ENCODE measurements at places on chromosomes 4 and X.

- no peak for DNase-seq
Observed at GRCh38 chrX:21412029-21412428, 37.8 kb downstream of the CNKSR2 start.

- DNase-seq, result no peak
Observed at GRCh38 chr4:40745285-40745984, 4.3 kb upstream of the NSUN7 start.

DNA sequence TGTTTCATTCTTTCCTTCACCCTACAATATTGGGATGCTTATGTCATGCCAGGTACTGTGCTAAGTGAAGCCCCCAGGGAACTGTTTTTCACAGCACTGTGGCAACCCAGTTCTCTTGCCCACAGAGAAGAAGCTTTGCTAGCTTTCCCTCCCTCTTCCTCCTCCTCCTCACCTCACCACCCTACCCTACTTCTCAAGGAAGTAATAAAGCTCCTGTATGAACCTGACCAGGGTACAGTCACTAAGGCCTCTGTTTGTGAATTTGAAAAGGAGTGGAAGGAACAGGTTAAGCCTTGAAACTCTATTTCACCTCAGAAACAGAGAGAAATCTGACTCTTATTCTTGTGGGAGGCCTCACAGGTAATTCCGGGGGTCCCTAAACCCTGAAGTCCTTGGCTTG, 219.4 kb upstream of the RADX start:
- DNase-seq, result no peak

DNA sequence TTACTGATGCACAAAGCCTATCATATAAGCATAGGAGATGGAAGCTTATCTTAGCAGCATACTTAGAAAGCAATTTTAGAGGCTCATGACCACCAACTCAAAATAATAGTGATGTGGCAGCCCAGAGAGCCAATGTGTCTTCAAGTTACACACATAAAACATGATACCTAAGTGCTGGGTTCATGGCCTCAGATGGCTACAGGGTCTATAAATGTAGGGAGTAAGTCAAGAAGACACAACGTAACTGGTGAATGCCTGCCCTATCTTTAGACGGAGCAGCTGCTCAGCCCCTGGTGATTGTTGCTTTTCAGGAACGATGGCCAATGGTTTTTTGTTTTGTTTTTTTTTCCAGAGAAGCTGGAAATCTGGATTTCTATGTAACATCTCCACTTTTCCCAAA, 42.8 kb downstream of the RNF150 start:
- DNase-seq, result no peak

GRCh38 chrX:80747832-80748231, 61.8 kb downstream of the BRWD3 start:
- DNase-seq, result no peak

GRCh38 chr4:1116838-1117237, 3.5 kb upstream of the RNF212 start:
- no peak for DNase-seq

DNA sequence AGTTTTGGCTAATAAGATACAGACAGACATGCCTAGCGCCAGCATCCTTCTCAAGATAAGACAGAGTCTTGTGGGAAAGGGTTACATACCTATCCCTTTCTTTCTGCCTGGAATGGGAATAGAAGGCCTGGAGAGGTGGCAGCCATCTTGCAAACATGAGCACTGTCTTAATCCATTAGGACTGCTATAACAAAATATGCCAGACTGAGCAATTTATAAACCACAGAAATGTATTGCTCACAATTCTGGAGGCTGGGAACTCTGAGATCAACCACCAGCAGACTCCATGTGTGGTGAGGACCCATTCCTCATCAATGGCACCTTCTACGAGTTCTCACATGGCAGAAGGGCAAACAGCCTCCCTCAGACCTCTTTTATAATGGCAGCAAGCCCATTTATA, 26.5 kb upstream of the NEIL3 start:
- no peak for DNase-seq

DNA sequence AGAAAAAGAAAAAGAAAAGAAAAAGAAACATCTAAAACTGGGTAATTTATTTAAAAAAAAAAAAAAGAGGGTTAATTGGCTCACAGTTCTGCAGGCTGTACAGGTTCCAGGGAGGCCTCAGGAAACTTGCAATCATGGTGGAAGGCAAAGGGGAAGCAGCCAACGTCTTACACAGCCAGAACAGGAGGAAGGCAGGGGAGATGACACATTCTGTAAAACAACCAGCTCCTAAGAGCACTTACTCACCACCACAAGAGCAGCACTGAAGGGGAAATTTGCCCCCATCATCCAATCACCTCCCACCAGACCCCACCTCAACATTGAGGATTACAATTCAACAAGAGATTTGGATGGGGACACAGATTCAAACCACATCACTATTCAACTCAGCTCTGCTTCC, 36.8 kb upstream of the TMEM184C start:
- no peak for DNase-seq

- no peak for DNase-seq
Observed at GRCh38 chr4:75308049-75308448, 206.2 kb downstream of the RCHY1 start.

GRCh38 chrX:91108761-91109160, 325.9 kb upstream of the PABPC5 start:
- no peak for DNase-seq

- DNase-seq, result no peak
Observed at GRCh38 chrX:130097507-130098209, 12.6 kb downstream of the ELF4 start.

GRCh38 chrX:55648434-55648833, 25.2 kb downstream of the FOXR2 start:
- no peak for DNase-seq

DNA sequence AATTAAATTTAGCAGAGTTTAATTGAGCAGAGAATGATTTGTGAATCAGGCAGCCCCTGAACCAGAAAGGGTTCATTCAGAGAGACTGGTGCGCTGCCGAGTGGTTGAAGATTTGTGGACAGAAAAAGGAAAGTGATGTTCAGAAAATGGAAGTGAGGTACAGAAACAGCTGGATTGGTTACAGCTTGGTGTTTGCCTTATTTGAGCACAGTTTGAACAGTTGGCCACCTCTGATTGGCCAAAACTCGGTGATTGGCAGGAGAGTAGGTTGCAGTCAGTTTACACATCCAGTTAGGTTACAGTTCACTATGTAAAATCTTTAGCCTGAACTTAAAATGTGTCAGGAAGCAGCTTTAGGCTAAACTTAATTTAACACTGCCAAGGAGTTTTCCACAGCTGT, 14.9 kb downstream of the MID1IP1 start:
- no peak for DNase-seq

DNA sequence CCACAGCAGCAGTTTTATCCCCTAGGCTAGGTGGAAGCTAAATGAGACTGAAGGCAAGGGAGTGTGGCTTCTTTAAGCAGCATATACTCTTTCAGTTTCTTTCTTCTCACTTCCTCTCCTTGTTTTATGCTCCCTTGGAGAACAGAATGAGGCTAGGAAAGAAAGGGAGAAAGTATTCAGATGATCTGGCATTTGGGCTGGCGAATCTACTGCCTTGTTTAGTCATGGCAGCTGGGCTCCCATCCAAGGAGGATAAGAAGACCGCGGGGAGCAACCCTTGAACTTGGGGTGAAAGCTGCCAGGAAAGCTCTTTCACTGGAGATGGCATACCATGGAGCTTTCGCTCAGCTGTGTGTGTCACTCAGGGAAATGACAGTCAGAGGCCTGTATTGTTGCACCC, 72.1 kb downstream of the ARHGEF38 start:
- no peak for DNase-seq

- DNase-seq, result no peak
Observed at GRCh38 chr4:3221184-3221494, 27.8 kb upstream of the MSANTD1 start.

DNA sequence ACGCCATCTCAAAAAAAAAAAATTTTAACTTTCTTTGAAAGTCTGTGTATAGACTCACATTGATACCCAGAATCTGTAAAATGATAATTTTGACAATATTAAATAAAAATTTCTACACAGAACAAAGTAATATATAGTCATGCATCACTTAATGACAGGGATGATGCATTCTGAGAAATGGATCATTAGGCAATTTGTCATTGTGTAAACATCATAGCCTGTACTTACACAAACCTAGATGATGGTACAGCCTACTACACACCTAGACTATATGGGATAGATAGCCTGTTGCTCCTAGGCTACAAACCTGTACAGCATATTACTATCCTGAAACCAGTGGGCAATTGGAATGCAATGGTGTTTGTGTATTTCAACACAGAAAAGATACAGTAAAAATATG, 107.7 kb downstream of the BLTP1 start:
- no peak for DNase-seq

DNA sequence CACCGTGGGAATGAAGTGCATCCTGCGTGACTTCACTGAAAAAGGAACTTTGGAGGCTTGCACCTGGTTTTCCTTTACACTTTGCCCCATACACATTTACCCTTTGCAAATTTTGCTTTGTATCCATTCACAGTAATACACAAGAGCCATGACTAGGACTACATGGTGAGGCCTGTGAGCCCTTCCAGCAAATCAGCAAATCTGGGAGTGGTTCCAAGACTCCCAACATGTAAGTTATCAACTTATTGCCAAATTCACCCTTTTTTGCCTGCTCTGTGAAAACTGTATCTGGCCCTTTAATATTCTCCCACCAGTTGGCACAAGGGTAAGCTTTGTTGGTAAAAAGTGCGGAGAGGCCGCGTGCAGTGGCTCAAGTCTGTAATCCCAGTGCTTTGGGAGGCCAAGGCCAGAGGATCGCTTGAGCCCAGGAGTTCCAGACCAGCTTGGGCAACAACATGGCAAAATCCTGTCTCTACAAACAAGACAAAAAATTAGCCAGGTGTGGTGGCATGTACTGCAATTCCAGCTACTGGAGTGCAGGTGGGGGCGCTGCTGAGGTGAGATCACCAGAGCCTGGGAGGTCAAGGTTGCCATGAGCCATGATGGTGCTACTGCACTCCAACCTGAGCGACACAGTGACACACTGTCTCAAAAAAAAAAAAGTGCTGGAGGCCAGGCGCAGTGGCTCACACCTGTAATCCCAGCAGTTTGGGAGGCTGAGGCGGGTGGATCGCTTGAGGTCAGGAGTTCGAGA, 5.0 kb downstream of the PRMT9 start:
- DNase-seq, result no peak

GRCh38 chr4:98566361-98567008, 91.9 kb downstream of the TSPAN5 start:
- DNase-seq, result no peak

- DNase-seq, result no peak
Observed at GRCh38 chr4:17814140-17814539, 3.4 kb downstream of the NCAPG start.

DNA sequence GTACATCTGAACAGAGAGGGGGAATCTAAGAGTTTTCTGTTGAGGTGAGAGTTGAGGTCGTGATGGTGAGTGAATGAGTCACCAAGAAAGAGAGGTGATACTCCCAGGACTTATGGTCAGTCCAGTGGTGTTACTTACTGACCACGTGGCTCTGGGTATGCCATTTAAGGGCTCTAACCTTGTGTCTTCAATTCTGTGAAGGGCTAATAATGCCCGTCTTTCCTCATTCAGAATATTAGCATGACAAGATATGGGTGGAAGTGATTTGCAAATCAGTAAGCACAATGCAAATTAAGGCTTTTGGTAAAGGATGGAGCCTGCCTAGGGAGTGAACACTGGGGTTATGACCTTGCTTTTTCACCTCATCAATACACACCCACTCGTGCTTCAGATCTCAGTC, 75.2 kb downstream of the COQ2 start:
- DNase-seq, result no peak

- no peak for DNase-seq
Observed at GRCh38 chrX:9148615-9149399, 114.9 kb upstream of the FAM9B start.

- no peak for DNase-seq
Observed at GRCh38 chr4:31086756-31087330, 366.7 kb downstream of the PCDH7 start.

- no peak for DNase-seq
Observed at GRCh38 chr4:83751336-83751949, 215.5 kb downstream of the GPAT3 start.

GRCh38 chr4:6891436-6892170, 18.0 kb upstream of the TBC1D14 start:
- no peak for DNase-seq
